ENCODE measurements at places on chromosomes 2 and 18. TPM values are rescaled to one million over a fixed set of nuclear protein-coding genes. Genes with fewer than 3 reads are reported as not detected.

Gene LRP1B
- total RNA-seq = 4.6 TPM

Gene GRP
- total RNA-seq = not detected

Gene NPAS2
- total RNA-seq = 47.0 TPM

Gene GKN2
- total RNA-seq = not detected

Gene PROKR1
- total RNA-seq = 0.09 TPM

- H3K27me3 ChIP-seq = no peaks in the 10 kb centered on the region
- H3K4me1 ChIP-seq = no peaks in the 10 kb centered on the region
- H3K36me3 ChIP-seq = no peaks in the 10 kb centered on the region
- DNase-seq = no peak
- H3K27ac ChIP-seq = no peak overlapping the region
Measured at GRCh38 chr2:33160191-33160590, 213.4 kb downstream of the LTBP1 start.

- H3K27me3 ChIP-seq = no peaks in the 10 kb centered on the region
- no peak overlapping the region for H3K27ac ChIP-seq
- H3K4me3 ChIP-seq = no peak overlapping the region
- DNase-seq = no peak
- no peaks in the 10 kb centered on the region for H3K36me3 ChIP-seq
- H3K4me1 ChIP-seq = no peaks in the 10 kb centered on the region
Measured at GRCh38 chr18:79631096-79631507, 48.5 kb upstream of the CTDP1 start.

- H3K4me1 ChIP-seq = peaks cover 17% of the 10 kb centered on the region
- no peaks in the 10 kb centered on the region for H3K36me3 ChIP-seq
- DNase-seq = no peak
- H3K27ac ChIP-seq = no peak overlapping the region
Measured at GRCh38 chr2:106195456-106195855, 1.4 kb upstream of the UXS1 start.

GRCh38 chr2:98734823-98735260 lies 3.9 kb upstream of the MGAT4A start:
- no peaks in the 10 kb centered on the region for H3K27me3 ChIP-seq
- no peak overlapping the region for H3K4me3 ChIP-seq
- no peak for DNase-seq
- no peak overlapping the region for H3K27ac ChIP-seq

- H3K27me3 ChIP-seq = no peaks in the 10 kb centered on the region
- no peak overlapping the region for H3K27ac ChIP-seq
- no peak overlapping the region for H3K4me3 ChIP-seq
- no peaks in the 10 kb centered on the region for H3K36me3 ChIP-seq
- H3K4me1 ChIP-seq = no peaks in the 10 kb centered on the region
Measured at GRCh38 chr18:71250191-71250590, 961.3 kb downstream of the SOCS6 start.

- no peaks in the 10 kb centered on the region for H3K27me3 ChIP-seq
- no peak overlapping the region for H3K4me3 ChIP-seq
- no peak overlapping the region for H3K27ac ChIP-seq
Measured at GRCh38 chr2:226953826-226954225, 118.0 kb downstream of the RHBDD1 start.
